ENCODE measurements at places on chromosomes 12 and 14. TPM values are rescaled to one million over a fixed set of nuclear protein-coding genes. Genes with fewer than 3 reads are reported as not detected.

DNA sequence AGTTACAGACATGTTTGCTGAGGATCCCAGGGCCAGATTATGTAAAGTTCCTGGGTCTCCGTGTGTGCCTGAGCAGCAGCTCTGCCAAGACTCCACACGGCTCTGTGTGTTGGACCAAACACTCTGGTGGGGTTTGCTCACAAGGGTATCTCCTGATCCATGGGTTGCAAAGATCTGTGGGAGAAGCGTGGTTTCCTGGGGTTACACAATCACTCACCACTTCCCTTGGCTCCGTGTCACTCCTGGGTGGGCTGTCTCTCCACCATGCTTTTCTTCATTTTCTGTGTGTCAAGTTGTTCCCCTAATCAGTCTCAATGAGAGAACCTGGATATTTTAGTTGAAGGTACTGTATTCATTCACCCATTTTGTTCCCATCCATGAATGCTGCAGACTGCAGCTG, 1088.8 kb downstream of the FSCB start:
- no peak for DNase-seq

DNA sequence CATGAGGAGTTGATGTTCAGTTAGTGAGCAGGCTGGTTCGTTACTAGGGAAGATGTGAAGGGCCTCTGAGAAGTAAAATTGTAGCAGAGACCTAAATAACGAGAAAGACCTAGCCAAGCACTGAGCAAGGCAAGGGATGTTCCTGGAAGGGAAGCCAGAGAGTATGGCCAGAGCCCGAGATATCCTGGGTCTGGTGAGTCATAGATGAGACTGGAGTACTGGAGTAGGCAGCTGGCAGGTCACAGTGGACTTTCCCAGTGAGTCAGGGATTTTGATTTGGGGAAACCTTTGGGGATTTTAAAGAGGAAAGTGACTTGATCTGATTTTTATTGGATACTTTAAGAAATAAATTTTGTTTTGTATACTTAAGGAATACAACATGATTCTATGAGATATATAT, 369.0 kb downstream of the DIO2 start:
- peak; percentile 79 for DNase-seq

DNA sequence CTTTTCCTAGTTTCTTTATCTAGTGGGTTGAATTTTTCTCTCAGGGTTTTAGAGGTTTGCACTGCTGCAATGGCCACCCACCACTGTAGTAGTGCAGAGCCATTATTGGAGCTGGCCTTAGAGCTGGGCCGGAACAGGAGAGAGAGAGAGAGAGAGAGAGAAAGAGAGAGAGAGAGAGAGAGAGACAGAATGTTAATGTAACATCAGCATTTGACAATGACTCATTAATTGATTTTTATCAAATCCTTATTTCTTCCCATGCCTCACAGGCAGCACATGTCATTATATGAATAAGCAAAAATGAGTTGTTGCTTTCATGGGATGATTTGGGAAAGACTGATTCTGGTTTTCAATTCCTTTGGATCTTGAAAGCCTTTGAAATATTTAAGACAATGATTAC, 76.3 kb upstream of the PPP4R3A start:
- no peak for DNase-seq

DNA sequence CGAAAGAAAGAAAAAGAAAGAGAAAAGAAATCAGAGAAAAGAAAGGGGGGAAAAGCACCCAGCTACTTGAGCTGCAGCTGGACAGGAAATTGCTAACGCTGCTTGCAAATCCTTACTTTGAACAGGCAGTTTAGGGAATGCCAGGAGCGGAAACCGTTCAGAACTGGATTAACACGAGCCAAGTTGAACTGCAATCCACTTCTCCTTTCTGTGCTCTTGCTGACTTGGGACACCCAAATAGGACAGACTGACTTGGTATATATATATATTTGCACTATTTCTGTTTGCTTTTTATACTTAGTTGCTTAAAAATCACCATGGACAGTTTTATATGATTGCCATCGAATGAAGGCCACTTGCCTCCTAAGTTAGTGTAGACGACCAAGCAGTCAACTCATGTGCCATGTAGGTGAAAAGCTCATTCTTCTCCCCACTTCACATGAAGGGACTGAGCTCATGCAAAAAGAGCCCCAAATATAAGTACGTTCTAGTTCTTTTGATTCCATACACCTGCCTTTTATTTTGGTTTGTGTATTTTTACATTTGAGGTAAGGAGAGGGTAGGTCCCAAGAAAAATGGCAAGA, 5.5 kb downstream of the DUSP6 start:
- DNase-seq: no peak

DNA sequence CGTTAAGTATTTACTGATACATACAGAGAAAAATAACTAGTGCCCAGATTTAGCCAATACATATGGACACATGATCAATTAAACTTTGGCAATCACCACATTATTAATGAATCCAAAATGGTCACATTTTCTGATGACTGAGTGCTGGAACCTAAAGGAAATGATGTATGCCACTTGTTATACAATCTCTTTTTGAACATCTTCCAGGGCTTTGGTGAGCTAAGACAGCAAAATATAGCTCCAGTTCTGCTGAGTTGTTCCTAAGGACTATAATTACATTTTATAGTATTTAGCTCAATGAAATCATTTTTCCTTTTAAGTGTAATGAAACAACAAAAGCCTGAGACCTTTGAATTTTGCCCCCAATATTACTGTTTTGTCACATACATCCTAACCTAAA, 329.1 kb upstream of the ATP2B1 start:
- no peak for DNase-seq

DNA sequence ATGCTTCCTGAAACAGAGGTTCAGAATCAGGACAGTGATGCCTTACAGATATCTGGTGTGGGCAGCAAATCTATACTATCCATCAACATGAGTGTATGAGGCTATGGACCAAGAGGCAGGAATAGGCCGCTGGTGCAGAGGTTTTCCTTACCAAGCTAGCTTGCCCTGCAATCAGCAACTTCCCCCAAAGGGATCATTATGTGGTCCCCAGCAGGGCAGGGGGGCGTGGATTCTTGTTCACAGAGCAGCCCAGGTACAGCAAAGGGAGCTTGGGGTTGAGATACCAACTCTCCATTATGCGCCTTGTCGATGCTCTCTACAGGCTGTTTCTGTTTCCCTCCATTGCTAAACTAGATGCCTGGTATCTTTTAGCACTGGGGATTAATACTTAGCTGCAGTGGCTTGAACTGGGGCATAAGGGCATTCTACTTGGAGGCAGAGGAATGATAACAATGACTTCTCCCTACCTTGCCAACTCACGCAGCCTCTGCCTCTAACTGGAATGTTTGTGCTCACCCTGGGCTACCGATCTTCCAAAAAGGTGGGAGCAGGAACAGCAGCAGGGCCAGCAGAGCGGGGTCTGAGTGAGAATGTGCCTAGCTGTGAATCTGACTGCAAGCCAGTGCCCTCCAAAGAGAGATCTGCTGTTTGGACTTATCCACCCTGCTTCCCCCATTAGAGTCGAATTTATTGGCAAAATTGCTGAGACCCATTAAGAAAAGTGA, 10.3 kb upstream of the KRT1 start:
- no peak for DNase-seq

- DNase-seq: no peak
Observed at GRCh38 chr14:84001023-84001422, 1528.9 kb upstream of the FLRT2 start.

DNA sequence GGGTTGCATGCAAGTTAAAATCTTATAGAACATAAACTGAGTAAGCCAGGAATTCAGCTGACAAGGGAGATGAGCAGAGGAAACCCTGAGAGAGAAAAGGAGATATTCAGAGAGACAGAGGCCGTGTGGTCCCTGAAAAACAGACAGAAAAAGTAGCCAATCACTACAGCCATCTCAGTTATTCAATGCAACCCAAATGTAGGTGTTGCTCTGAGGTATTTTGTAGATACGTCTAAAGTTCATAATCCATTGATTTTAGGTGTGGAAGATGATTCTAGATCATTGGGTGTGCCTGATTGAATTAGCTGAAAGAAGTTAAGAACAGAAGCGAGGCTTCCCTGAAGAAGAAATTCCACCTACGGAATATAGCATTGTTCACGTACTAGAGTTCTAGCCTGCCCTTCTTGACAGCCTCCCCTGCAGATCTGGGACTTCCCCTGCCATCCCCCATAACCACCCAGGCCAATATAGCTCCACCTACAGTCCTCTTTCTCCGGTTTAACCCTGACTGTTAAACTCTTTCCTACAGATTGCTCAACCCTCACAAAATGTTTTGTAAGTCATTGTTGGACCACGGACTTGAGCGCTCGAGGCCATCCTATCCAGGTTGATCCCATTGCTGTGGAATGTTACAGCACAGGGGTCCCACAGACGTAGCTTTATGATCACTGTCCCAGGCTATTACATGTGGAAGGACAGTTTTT, 21.7 kb downstream of the AICDA start:
- no peak for DNase-seq

GRCh38 chr12:121232163-121232562, 22.2 kb downstream of the P2RX4 start:
- no peak for DNase-seq

- no peak for DNase-seq
Observed at GRCh38 chr12:76799362-76799761, 35.4 kb downstream of the ZDHHC17 start.

GRCh38 chr12:121285856-121286255, 10.7 kb downstream of the CAMKK2 start:
- no peak for DNase-seq

DNA sequence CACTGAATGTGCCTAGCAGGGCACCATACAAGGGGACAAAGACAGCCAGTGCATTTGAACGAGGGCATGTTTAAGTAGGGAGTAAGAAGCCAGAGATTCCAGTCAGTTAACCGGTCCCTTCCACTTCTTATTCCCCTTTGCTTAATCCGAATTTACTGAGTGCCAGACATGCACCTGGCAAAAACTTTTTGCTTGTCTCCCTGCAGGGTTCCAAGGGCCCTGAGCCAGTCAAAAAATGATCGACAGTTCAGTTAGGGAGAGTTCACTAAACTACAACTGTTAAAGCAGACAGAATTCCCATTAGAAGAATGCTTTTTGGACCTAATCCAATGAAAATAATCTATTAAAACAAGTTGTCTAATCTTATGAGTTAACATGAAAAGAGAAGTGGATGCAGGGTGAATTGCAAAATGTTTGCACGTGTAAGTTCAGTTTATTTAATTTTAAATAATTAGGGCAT, 193.8 kb downstream of the TMTC2 start:
- no peak for DNase-seq

GRCh38 chr12:55729819-55730818, 1.3 kb upstream of the CD63 start:
- no peak for DNase-seq

DNA sequence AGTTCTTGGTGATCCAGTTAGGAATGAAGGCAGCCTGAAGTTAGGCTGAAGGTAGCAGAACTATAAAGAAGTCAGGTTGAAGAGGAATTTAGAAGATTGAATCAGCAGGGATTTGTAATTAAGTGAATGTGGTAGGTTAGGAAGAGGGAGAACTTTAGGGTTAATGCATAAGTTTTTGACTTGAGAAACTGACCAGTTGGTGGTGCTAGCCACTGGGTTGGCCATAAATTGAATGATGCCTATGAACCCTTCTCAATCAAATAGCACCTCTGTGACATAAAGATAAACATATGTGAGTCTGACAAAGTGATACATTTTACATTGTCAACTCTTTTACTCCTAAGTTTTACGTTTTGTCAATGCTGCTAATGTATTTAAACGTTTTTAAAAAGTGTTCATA, 290.6 kb upstream of the NAV3 start:
- no peak for DNase-seq

DNA sequence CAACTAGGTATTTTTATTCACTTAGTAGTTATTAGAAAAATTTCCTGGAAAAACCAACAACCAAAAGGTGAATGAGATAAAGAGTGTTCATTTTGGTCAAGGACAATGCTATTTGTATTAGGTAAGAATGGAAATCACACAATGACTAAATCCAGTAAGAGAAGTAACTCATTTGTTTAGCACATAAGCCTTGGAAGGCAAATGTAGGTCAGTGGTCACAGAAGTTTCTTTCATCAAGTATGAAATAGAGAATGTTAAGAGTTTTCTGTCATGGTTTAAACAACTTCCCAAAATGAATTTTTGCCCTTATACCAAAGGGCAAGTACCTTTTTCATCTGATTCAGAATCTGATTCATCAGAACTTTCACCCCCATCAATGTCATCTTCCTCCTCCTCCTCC, 101.7 kb downstream of the KIF21A start:
- DNase-seq: no peak

GRCh38 chr12:20212658-20213555, 155.4 kb upstream of the PDE3A start:
- peak; percentile 92 for DNase-seq

DNA sequence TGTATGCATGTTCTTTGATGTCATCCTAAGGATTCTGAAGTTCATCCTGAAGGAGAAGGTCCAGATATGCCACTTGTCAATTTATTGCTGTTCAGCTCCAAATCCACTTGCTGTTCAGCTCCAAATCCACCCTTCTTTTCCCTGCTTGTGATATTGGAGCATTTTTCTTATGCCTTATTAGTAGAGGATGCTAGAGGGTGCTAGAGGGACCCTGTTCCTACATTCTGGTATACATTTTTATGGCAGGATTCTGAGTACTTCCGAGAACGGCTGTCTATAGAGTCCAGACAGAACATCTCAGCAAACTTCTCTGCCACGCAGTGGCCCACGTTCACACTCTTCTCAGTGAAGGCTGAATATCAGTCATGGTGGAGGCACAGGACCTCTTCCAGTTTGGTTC, 406.7 kb downstream of the NOVA1 start:
- DNase-seq: no peak

GRCh38 chr14:92651106-92651757, 97.2 kb downstream of the LGMN start:
- DNase-seq: peak; percentile 54

GRCh38 chr12:132300789-132301722, 28.3 kb downstream of the GALNT9 start:
- DNase-seq: peak; percentile 26

DNA sequence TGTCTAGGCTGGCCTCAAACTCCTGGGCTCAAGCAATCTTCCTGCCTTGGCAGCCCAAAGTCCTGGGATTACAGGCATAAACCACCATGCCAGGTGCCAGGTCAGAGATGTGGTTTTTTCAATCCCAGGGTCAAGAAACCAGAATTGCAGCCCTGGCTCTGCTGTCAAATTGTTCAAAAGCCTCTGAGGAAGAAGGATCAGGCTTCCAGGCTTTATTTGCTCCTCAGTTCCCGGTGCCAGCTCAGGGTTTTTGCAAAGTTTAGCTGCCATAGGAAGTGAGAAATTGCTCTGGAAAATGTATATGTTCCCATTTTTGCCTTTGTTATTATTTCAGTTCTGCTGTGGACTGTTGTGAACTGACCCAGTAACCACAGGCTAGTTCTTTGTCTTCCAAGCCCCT, 28.7 kb downstream of the WNT5B start:
- no peak for DNase-seq

- DNase-seq: no peak
Observed at GRCh38 chr12:48288387-48289268, 62.1 kb downstream of the ZNF641 start.

GRCh38 chr12:110725267-110725666, 17.4 kb downstream of the PPP1CC start:
- DNase-seq: no peak

INTS13 gene
- 15.8 TPM for polyA plus RNA-seq

KERA gene
- 0.02 TPM for polyA plus RNA-seq

CCDC177 gene
- polyA plus RNA-seq: not detected

COQ6 gene
- polyA plus RNA-seq: 43.4 TPM

RAPGEF3 gene
- polyA plus RNA-seq: 44.9 TPM

KCNJ8 gene
- 25.7 TPM for polyA plus RNA-seq

ZDHHC22 gene
- not detected for polyA plus RNA-seq

SMOC1 gene
- 13.4 TPM for polyA plus RNA-seq

CCDC196 gene
- not detected for polyA plus RNA-seq

AMN gene
- 0.48 TPM for polyA plus RNA-seq

PTGR2 gene
- polyA plus RNA-seq: 33.3 TPM

TPH2 gene
- polyA plus RNA-seq: not detected

ZNF84 gene
- 11.1 TPM for polyA plus RNA-seq

LALBA gene
- polyA plus RNA-seq: not detected

Measured in right cardiac atrium (tissue), 5 donors.